SHP77 (cell line): ENCODE measurements at places on chromosomes 5 and 9.

DNA sequence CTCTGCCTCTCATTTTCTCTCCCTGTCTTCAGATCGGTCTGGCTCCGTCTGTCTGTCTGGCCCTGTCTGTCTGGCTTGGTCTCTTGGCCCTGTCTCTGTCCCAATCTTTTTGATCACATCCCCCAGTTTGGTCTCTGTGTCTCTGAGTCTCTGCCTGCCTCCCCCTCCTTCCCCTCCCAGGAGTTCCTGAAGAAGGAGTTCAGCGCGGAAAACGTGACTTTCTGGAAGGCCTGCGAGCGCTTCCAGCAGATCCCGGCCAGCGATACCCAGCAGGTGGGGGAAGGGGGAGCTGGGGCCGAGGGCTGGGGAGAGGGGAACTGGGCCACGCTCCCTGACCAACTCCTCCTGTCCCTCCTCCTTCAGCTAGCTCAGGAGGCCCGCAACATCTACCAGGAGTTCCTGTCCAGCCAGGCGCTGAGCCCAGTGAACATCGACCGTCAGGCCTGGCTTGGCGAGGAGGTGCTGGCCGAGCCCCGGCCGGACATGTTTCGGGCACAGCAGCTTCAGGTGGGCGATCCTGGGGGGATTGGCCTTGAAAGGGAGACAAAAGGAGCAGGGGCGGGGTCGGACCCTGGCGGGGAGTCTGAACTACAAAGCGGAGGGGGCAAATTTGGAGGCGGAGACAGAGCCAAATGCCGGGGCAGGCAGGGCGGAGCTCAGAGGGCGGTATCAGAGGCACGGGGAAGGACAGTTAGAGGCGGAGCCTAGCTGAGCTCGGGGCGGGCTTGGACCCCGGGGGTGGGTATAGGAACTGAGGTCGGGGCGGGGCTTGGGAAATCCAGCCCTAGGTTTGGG, 9.0 kb downstream of the RGS14 start:
- DNase-seq, result no peak

DNA sequence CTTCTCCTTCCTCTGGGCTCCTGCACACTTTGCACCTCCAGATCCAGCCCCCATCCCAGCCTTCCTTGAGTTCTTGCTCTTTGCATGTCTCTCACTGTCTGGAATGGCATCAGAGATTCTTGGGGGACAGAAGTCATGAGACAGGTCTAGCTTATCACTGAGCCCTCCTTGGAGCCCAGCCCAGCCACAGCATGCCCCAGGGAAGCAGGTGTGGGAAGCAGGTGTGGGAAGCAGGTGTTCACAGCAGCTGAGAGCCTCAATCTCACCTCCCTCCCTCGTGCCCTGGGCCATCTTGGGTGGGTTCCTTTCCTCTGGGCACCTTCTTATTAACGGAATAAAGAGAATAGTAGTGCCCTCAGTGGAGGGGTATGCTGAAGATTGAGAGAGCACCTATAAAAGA, 27.2 kb downstream of the SLC6A7 start:
- DNase-seq, result no peak

- DNase-seq, result no peak
Measured at GRCh38 chr9:92611621-92612285, 58.2 kb downstream of the IPPK start.

DNA sequence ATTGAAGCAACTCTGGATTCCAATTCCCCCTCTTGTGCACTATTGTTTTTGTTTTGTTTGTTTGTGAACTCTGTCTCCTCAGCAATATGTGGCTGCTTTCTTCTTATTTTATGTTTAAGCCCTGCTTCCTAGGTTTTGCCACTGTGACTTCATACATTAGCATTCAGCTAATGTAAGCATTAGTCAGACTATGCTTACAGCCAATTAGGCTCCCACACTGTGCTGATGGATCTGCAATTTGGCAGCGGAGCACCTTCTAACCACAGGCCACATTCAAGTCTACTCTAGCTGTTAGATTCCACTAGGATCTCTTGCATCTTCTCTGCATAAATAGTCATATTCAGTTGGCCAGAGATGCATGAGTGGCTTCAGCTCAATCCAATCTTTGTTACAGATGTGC, 9.6 kb upstream of the BICD2 start:
- no peak for DNase-seq

- DNase-seq, result no peak
Measured at GRCh38 chr5:109630093-109630492, 59.6 kb upstream of the MAN2A1 start.

GRCh38 chr5:151550146-151550545, 41.0 kb downstream of the FAT2 start:
- no peak for DNase-seq

- no peak for DNase-seq
Measured at GRCh38 chr5:15510831-15511230, 10.9 kb downstream of the FBXL7 start.

GRCh38 chr9:6270896-6271295, 55.3 kb downstream of the IL33 start:
- no peak for DNase-seq

DNA sequence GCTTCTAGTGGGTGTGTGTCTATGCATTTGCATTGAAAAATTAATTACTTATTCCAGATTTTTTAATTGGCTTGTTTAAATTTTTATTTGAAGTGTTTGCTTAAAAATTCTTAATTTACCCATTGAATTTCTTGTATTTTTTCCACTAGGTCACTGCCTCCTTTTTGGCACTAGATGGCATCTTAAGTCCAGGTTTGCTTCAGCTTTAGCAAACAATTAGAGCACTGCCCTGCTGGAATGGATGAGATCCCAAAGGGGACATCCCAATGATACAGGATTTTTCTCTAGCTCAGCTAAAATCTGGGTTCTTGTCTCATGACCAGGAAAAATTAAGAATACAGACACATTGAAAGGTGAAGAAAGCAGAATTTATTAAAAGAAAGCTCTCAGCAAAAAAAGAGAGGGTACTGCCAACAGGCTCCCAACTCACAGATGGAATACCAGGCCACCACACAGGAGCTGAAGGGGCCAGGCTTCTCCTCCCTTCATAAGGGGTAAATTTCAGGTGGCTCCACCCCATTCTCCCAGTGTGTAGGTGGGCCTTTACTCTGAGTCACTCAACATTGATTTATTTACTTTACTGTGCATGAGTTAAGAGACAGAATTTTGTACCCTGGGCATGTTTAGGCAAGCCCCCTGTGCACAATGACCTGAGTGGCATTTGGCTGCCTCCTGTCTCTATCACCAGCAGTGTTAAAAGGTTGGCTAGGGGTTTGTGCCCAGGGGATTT, 532.4 kb downstream of the ANXA1 start:
- peak; percentile 22 for DNase-seq

DNA sequence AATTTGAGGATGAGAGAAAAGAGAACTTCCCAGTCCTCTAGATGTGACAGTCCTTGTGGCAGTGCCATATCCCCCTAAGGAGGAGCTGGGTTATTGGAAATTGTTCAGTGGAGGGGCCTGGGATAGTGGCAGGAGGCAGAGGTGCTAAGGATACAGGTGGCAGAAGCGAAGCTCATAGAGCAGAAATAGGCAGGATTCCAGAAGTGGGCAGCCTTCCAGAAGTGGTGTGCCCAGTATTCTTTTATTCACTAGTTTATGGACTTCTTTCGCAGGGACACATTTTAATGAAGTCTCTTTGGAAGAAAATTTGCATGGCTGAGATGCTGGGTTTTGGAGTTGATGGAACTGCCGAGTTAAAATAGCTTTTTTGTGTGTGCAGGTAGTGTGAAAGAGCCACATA, 6.8 kb downstream of the PIK3R1 start:
- no peak for DNase-seq

- no peak for DNase-seq
Measured at GRCh38 chr9:76490249-76490990, 31.4 kb downstream of the GCNT1 start.

DNA sequence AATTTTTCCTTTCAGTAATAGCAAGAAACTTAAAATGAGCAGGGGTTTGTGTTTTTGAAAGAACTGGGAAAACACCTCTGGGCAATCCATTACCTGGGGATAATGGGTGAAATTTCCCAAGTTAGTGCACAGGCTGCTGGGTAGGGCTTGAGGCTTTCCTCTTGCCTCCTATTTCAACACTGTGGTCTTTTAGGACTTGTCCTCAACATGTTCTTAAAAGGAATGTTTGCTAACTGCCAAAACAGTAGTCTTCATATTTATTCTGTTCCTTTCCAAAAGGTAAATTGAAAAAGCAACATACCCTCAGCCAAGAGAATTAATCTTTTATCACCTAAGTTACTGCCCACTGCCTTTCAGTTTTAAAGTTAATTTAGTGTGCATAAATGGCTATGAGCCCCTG, 158.3 kb upstream of the CCDC152 start:
- no peak for DNase-seq

GRCh38 chr5:95711501-95712346, 19.4 kb upstream of the RHOBTB3 start:
- DNase-seq, result no peak

DNA sequence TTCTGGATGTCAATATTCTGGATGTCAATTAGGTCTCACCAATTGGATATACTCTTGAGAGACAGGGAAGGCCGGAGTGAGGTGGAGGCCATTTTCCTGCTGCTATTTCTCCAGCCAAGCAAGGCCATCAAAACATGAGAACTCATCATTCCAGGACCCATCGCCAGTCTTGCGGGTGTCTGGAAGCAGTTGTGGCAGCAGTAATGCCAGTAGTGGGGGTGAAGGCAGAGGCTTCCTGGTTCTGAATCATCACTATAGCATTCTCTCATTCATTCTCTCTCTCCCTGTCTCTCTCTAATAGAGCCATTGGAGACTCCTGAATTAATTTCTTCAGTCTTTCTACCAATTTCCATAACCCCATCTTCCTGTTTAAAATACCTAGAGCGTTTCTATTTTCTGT, 71.8 kb downstream of the EGFLAM start:
- no peak for DNase-seq

DNA sequence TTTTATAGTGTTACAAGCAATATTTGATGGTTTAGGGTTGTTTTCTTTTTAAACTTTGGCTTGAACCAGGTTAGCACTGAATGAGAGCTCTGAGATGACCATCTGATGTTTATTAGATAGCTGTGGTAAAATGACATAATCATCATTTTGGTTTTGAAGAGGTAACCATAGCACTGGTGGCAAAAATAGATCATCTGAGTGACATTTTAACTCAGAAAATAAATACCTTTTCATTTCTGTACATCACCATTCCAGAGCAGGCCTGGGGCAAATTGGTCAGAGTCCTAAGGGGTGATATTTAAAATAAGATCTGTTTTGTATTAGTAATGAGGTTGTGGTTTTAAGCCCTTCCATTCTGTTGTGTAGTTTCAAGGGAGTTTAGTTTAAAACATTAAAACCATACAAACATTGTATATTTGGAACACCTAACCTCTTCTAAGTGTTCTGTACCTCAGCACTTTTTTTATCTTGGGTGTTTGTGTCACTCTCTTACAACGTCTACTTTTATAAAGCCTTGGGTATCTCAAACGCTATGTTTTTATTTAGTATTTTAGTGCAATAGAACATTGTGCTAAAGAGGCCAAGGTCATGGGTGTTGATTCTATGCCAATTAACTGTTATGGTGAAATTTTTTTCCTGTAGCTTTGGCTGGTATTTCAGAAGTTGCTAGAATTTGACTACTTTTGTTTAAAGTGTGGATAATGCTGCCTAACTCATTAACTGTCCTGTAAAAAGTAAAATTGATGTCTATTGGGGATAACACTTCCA, 166.1 kb downstream of the CD180 start:
- DNase-seq, result no peak

DNA sequence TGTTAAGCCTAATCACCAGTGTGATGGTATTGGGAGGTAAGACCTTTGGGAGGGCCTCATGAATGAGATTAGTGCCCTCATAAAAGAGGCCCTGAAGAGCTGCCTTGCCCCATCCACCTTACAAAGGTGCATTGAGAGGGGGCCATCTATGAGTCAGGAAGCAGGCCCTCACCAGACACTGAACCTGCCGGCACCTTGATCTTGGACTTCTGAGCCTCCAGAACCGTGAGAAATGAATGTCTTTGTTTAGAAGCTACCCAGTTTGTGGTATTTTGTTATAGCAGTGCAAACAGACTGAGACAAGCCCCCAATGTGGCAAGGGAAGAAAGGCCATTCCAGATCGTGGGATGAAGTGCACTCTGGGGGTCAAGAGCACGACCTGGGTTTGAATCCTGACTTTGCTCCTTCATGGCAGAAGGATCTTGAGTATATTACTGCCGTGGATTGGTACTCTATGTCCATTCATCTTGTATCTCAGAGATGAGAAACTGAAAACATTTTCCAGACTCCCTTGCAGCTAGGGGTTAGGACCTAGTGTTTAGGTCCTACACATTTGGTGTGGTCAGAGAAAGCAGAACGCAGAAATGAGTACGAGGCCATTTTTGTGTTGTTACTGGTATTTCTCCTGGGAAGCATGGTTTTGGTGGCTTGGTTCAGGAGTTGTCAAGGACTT, 86.7 kb downstream of the PTCH1 start:
- DNase-seq, result no peak

GRCh38 chr5:115372146-115372545, 75.7 kb upstream of the CCDC112 start:
- DNase-seq, result no peak

DNA sequence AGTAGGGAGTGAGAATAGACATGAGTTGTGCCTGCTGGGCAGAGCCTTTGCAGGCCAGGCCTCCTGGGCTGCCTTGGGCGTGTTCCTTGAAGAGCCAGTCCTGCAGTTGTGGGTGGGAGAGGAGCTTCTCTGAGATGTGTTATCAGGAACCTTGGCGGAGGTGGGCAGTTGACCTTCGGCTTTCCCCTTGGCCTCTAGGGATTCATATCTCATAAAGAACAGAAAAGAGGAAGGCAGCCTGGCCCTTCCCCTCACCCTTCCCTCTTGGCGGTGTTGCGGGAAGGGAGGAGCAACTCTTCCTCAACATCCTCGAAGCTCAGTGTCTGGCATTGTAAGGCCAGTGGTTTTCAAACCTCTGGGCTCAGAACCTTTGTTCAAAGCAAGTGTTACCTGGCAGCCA, 59.2 kb downstream of the DAPK1 start:
- DNase-seq, result no peak

DNA sequence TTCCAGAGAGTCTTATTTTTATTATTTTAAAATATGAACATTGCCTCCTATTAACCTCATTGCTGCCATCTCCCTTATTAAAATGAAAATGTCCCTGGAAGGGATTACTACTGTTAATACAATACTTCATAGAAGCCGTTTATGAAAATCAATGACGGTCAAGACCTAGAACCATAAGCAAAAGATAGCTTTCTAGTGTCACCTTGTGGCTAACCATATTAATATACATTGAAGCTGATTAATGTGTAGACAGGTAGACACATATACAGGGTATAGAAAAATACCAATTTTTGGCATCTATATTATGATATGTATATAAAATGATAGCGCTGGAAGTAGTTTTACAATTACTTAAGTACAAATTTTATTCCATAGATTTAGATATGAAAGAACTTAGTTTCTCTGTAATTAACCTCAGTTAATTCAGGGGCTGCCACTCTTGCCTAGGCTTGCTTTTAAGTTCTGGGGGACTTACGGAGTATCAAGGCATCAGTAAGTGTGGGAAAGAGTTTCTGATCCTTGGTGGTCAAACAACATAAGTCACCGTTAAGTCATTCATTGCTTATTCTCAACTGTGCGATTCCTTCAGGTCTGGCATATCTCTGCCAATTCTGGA, 2.5 kb upstream of the YTHDC2 start:
- peak; percentile 36 for DNase-seq

GRCh38 chr5:59115345-59115744, 532.5 kb downstream of the RAB3C start:
- no peak for DNase-seq

- DNase-seq, result no peak
Measured at GRCh38 chr9:106487266-106487665, 375.7 kb upstream of the ZNF462 start.
